KBM-7 (cell line): ENCODE measurements at places on chromosomes 3 and 15.

GRCh38 chr3:9137676-9138075, 111.8 kb downstream of the SRGAP3 start:
- DNase-seq = no peak

- no peak for DNase-seq
Measured at GRCh38 chr3:184275381-184275701, 481 bp upstream of the ECE2 start.

GRCh38 chr3:105906836-105907235, 38.0 kb upstream of the CBLB start:
- DNase-seq = peak; percentile 16

GRCh38 chr15:74775132-74775562, 6.7 kb upstream of the CSK start:
- no peak for DNase-seq

DNA sequence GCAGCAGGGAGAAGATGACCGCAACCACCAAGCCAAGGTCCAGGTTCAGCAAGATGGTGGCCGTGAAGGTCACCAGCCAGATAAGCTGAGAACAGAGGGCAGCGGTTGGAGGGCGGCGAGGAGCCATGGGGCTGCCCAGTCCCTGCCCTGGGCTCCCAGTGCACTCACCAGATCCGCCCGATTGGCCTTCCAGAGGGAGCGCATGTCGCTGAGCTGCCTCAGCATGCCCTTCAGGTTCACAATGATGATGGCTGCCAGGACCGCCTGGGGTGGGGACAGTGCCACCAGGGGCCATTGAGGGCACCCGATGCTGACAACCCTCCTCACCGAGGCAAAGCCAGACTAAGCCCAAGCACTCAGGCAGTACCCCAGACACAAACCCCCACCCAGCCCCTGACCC, 5.4 kb downstream of the SLC26A6 start:
- no peak for DNase-seq

DNA sequence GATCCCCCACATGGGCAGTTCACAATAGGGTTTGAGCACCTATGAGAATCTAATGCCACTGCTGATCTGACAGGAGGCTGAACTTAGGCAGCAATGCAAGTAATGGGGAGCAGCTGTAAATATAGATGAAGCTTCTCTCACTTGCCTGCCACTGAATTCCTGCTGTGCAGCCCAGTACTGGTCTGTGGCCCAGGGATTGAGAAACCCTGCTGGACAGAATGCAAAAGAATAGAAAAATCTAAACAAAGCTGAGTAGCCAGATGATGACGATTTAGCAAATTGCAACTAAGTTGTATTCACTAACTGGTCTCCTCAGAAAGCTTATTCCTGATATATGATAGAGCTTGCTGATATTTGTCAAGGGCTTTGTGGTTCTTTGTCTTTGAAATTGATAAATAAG, 34.3 kb upstream of the APH1B start:
- no peak for DNase-seq

DNA sequence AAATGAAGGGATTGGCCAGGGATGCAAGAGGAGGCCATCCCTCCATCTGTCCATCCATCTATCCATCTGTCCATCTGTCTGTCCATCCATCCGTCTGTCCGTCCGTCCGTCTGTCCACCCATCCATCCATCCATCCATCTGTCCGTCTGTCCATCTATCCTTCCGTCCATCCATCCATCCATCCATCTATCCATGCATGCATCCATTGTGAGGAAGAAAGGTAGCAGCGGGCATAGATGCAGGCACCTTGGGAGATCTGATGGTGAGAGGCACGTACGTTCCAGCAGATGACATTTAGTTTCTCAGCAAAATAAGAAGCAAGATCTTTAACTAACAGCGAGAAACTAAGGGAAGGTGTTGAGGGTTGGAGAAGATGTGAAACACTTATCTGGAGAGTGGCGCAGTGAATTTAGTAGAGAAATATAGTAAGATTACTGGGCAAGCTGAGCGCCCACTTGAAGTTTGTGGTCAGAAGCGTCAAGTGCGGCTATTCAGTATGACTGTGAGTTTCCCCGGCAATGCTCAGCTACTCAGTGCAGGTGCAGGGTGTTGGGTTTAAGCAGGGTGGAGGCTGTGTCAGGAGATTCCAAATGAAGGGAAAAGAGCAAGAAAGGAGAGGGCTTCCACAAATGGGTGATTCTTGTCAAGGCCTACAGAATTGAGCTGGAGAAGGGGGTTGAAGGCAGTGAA, 22.4 kb upstream of the SRP14 start:
- DNase-seq = no peak

DNA sequence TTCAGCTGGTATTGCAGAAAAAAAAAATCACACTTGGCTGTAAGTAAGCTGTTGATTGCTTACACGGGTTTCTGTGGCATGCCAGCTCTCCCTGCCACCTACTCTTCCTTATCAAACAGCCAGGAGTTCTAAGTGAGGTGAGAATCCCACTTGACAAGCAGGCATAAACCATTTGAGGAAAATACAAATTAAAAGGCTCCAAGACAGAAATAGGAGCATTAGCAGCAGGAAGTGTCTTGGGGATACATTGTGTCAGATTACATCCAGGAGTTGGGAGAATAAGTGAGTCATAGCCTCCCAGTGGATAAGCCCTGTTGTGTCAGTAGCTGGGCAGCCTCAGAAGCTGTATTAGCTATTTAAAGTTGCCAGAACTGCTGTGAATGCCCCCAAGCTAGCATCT, 256.0 kb downstream of the CNTN4 start:
- no peak for DNase-seq

DNA sequence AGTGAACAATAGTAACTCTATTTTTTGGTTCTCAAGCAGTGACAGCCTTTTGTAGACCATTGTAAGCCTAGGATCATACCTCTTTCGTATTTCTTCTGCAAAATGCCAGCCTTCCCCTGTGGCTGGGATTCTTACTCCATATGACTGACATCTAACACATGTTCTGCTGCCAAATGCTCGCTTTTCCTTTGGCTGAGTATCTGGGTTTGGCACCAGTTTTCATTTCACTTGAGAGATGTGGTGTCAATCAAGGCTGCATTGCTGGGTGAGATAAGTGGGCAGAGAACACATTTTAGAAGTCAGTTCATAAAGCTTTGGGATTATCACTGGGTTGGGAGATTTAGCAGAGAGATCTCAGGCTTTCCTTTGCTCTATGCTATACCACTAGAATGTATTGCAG, 514.7 kb upstream of the SGO1 start:
- DNase-seq = no peak

- DNase-seq = no peak
Measured at GRCh38 chr15:93223803-93224202, 134.8 kb upstream of the RGMA start.

DNA sequence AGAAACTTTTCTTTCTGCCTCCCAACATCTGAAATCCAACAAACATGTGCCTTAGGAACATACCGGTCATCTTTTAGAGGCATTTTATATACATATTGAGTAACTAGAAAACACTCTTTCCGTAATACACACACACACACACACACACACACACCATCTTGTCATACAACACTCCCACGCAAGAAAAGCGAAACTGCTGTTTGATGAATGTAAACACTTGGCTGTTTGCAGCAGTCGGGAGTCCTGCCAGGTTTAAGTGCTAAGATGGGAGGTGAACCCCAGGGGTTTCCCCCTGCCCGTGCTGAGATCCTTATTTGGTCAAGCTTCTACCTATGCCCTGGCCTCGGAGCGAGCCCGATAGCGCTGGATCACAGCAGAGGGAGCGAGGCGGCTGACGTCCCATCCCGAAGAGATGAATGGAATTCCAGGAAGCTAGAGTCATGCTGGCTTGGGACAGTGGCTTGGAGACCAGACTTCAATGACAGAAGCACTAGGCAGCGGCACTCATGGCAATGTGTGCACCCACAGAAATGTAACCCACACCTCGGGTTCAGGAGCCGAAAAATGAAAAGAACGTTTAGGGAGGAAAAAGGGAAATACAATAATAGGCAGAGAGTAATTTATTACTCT, 1.3 kb upstream of the THBS1 start:
- DNase-seq = no peak

DNA sequence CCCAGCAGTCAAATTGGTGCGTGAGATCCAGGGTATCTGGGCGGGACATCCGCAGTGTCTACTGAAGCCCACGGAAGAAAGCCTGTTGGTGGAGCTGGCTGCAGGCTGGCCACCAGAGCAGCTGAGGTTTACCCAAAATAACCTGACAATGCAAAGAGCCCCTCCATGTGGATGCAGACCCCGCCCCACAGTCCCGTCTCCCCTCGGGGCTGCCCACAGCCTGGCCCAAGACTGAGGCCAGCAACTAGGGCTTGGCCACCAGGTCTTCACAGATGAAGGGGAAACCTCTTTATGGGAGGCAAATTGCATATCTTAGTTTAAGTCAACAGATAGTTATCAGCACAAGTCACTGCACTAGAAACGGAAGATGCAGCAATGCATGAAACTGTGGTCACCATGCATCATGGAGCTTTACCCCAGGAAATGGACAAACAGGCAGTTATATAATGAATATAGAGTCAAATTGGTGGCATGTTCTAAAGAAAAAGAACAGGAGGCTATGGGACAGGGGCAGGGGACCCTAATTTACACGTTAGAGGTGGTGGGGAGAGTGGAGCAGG, 86.3 kb downstream of the ARNT2 start:
- DNase-seq = no peak

- no peak for DNase-seq
Measured at GRCh38 chr3:56467801-56468183, 475 bp downstream of the ERC2 start.

DNA sequence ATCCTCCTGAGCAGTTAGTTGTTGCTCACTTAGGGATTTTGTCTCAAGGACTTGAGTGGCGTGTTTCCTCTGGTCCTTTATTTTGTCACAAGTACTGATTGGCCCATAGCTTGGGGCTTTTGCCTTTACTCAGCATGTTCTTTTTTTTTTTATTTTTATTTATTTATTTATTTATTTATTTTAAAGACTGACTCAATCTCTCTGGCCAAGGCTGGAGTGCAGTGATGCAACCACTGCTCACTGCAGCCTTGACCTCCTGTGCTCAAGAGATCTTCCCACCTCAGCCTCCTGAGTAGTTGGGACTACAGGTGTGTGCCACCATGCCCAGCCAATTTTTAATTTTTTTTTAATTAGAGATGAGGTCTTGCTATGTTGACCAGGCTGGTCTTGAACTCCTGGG, 223.9 kb upstream of the TPM1 start:
- no peak for DNase-seq

- no peak for DNase-seq
Measured at GRCh38 chr3:122893754-122894668, 99.1 kb downstream of the SLC49A4 start.

DNA sequence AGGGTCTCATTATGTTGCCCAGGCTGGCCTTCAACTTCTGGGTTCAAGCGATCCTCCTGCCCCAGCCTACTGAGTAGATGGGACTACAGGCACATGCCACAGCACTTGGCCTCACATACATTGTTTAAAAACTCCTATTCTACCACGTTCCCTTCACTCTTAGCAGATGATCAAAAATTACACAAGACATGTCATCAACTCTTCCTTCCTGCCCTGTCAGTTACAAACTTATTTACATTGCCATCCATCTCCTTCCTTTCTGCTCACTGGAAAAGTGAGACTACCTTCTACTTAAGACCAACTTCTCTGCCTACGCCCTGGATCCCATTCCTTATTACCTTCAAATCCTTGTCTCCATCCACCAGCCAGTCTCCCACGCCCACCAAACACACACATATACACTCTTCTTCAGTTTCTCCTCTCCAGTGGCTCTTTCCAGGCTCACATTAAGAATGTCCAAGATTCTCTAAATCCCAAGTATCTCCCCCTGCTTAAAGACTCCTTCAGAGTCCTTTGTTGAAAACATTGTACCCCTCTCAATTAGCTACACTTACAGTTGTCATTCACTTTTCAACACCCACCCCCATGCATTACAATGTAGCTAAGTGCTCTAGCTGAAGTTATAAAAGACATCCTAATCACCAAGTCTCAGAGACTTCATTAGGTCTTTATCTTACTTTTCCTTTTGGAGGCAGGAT, 4.3 kb downstream of the PEAK1 start:
- no peak for DNase-seq

GRCh38 chr15:90456236-90456635, 68.2 kb downstream of the IQGAP1 start:
- no peak for DNase-seq

GRCh38 chr3:144272680-144273079, 301.1 kb downstream of the DIPK2A start:
- DNase-seq = no peak

- peak; percentile 72 for DNase-seq
Measured at GRCh38 chr3:124559846-124560574, 170.2 kb upstream of the UMPS start.

DNA sequence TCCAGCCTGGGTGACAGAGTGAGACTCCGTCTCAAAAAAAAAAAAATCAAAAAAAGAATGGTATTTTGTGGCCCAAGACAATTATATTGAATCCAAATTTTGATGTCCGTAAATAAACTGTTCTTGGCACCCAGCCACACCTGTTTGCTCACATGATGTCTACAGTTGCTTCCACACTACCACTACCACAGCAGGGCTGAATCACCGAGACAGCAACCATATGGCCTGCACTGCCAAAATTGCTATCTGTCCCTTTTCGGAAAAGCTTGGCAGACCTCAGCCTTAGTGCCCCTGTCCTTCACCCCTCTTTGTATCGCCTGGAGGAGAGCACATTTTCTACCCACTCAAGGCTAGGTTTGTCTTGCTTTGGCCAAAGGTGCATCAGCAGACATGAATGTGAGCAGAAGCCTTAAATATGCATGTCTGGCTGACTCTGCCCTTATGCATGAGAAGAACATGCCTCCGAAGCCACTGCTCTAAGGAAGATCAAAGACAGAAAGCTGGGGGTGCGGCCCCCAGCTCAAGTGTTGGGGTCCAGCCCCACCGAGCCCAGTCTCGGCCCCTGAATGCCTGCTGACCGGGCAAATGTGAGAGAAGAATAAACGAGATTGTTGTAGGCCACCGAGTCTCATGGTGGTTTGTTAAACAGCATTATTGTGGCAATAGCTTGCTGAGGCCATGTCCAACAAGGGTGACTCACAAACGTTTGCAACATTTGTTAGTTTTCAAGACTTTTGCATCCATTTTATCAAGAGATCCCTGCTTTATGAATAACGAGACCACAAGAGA, 108.1 kb downstream of the TPRA1 start:
- no peak for DNase-seq

DNA sequence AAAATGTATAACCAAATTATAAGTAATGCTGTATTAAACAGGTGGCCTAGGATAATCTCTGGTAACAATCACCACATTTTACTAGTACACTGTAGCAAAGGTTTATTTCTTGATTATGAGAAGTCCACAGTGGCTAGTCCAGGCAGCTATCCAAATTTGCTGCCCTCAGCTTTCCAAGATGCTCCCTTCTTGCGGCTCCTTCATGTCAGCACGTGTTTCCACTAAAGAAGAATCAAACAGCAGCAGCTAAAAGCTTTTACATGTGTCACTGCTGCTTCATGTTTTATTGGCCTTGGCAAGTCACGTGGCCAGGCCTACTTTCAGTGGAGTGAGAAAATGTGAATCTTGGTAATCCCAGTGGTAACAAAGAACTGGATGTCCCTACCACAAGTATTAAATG, 5.6 kb upstream of the RBMS3 start:
- DNase-seq = no peak

DNA sequence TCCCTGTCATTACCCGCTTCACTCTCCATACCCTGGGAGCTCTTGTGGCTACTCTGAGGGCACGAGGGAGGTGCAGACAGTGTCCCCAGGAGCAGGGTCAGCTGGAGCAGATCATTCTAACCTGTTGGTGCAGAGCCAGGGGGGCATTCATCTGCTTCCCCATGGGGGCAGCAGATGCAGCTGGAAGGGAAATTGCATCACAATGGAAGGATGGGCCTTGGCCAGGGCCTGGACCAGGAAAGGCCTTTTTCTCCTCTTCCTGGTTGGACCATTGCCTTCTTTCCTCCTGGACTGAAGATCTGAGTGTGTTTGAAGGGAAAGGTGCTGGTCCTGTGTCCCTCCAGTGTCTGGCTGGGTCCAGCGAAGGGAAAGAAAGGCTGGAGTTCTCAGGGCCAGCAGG, 55.7 kb downstream of the EPHB1 start:
- DNase-seq = no peak
